Diencephalon (tissue), 1 donor: ENCODE measurements at places on chromosomes 5 and 9. TPM values are rescaled to one million over a fixed set of nuclear protein-coding genes. Genes with fewer than 3 reads are reported as not detected.

The PHYHD1 gene
- total RNA-seq: 2.1 TPM

The PCDHGB5 gene
- total RNA-seq: 24.0 TPM

The SCGB3A1 gene
- not detected for total RNA-seq

The SPINK6 gene
- not detected for total RNA-seq

The IFNB1 gene
- not detected for total RNA-seq

The CCL27 gene
- total RNA-seq: 0.69 TPM

The LMX1B gene
- total RNA-seq: 1.8 TPM

The SLC34A3 gene
- not detected for total RNA-seq

The RPP25L gene
- 12.7 TPM for total RNA-seq

The SMIM27 gene
- total RNA-seq: 6.0 TPM
